ENCODE measurements at places on chromosomes 1 and 21.

GRCh38 chr1:181390410-181391077 is 92.8 kb upstream of the CACNA1E start:
- DNase-seq: no peak

DNA sequence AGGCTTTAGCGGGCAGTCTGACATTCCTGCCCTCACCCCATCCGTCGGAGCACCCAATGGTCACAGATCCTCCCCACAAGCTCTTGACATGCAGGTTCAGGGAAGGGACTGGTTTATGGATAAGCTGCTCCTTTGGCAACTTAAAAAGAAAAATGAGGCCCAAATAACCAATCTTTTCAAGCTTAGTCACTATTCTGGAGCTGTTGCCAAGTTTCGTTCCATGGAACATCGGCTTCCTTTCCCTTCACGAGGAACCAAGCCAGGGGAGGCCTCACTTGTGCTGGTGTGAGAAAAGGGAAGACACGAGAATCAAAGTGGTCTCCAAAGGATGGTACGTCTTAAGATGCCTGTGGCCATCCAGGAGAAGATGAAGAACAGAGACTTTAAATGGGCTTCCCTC is 46.1 kb upstream of the LPAR3 start:
- DNase-seq: no peak

- DNase-seq: no peak
These were observed 63.3 kb downstream of the PBX1 start for GRCh38 chr1:164622068-164622845.

DNA sequence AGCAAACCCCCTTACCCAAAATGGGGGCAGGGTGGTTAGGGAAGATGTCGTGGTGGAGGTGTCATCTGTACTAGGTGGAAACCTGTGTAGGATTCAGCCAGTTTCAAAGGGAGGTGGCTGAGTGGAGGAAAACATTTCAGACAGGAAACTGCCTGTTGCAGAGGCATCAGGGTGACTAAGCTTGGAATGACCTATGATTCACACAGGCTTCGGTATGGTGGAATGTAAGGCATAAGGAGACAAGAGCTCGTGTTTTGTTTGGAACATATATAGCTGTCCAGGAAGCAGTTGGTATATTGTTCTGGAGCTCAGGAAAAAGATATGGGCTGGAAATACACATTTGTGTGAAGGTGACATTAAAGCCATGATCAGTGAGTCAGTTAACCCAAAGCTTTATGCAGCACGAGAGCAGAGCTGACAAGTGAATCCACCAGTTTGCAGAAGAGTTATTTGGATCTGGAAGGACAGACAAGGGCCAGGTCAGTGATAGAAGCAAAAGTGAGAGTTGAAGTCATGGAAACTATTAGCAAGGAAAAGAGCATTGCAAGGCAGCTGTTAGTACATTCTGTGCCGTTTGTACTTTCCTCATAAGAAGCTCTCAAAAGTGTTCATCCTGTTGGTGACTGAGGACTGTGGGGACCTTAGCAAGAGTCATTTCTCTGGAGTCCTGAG is 12.2 kb downstream of the UTP25 start:
- peak; percentile 75 for DNase-seq

DNA sequence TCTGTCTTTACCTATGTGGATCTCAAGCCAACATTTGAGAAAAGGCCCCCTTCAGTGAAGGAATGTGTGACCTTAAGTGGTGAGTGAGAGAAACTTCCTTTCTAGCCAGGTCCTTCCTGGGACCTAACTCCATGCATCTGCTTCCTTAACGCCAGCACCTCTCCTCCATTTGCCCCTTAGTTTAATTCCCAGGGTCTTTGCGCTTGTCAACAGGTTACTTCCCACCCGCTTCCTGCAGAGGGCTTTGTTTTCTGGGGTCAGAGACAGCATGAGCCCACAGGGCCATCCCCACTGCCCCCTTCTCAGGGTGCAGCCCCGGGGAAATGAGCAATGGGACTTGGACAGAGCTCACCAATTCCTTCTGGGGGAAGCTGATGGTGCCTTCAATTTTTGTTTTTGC is 54.8 kb downstream of the EVA1C start:
- no peak for DNase-seq

DNA sequence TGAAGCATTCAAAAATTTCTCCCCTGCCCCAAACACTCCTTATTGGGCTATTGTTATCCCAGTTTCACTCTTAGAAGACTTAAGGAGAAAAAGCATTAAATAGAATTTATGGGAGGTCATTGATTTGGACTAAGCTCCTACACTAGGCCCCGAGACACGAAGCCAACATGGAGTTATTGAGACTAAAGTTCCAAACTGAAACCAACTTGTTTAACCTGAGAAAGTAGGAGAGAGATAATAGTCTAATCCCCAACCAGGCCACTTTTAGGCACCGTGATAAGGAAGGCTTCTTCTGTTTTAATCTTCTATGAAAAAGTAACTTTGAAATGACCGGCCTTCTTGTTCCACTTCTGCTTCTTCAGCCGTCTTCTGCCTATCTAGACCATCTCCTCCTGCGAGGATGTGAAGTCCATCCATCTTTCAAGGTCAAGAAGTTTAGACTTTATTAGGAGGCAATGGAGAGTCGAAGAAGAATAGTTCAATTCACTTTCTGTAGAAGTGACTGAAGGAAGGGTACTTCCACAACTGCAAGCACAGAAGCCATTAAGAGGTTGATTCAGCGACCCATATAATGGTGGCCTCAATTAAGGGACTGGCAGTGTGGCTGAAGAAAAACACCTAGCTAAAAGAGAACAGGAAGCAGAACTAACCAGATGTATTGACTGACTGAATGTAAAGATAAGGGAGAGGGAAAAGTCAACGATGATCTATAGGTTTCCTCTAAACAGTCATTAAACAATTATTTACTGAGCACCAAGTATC is 428.8 kb downstream of the SMYD3 start:
- no peak for DNase-seq

- DNase-seq: peak; percentile 50
These were observed 1.2 kb downstream of the SZRD1 start for GRCh38 chr1:16367968-16368890.

DNA sequence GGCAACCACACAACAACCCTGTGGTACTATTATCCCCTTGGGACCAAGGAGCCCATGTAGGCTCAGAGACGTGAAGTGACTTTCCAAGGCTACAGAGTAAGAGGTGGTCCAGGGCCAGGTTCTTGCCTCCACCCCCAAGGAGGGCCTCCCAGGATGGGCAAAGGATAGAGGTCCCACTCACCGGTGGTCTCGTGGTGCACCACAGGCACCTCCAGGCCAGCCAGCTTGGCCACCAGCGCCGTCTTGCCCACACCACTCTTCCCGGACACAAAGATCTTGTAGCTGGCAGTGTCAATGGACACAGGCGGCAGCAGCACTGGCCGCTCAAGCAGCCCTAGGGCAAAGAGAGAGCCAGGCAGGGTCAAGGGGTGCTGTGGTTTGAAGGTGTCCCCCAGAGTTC is 3.6 kb downstream of the CPLANE2 start:
- DNase-seq: no peak

GRCh38 chr21:38272215-38272614 is 15.4 kb downstream of the KCNJ15 start:
- DNase-seq: no peak

GRCh38 chr1:6086762-6087376 is 41.2 kb downstream of the KCNAB2 start:
- no peak for DNase-seq

DNA sequence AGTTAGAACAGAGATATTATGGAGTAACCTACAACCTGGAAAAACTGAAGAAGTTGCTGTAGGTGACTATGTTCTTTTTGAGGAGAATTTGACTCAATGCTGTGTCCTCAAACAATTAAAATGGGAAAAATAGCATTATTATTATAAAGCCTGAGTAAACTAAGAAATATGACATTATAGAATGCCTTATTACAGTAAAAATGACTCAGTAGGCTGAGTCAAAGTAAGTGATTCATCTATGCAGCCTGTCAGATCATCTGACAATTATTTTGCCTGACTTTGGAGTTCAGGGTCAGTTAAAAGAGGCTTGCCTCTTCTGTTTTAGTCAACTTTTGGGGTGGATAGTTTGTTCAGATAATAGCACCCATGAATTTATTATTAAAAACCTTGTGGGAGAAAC is 150.8 kb upstream of the PTGFR start:
- DNase-seq: peak; percentile 15

DNA sequence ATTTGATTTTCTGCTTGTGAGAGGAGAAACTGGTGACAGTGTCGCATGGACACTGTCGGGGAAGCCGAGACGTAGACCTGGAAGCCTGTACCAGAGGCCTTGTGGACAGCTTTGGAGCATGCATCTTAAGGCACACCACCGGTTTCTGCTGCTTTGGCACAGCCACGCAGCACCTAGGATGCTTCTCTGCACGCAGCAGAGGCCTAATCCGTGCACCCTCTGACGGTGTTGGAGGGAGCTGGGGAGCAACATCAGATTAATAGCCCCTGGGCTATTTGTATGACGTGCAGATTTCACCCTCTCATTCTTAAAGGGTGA is 30.3 kb downstream of the TEX35 start:
- no peak for DNase-seq

DNA sequence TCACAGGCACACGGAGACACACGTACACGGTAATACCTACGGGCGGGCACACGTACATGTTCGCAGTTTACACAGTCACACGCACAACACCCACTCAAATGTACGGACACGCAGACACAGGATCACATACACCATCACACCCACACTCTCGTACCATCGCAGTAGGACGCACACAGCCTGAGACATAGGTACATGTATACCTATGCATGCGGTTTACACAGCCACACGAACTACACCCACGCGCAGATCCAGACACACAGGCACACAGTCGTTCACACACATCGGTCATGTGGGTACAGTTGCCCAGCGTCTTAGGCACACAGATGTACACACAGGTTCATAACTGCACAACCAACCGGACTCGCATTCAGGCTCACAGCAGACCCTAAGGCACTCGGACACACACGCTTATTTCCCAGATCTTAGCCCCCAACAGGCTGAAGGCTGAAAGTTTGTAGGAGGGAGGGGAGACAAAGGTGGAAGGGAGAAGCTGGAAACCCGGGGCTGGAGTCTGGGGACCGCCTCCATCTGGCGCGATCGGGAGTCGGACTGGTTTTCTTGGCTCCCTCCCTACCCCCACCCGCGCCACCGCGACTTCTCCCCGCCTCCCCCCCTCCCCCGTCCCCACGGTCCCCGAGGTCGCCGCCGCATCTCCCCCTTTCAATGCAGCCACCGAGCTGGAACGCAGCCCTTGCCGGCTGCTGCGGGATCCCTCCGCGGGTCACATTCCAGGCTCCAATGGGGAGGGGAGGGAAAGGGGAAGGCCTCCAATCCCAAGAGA is 51.9 kb upstream of the SYNC start:
- DNase-seq: no peak

- no peak for DNase-seq
These were observed 126.8 kb downstream of the PLXNA2 start for GRCh38 chr1:208117409-208117808.

DNA sequence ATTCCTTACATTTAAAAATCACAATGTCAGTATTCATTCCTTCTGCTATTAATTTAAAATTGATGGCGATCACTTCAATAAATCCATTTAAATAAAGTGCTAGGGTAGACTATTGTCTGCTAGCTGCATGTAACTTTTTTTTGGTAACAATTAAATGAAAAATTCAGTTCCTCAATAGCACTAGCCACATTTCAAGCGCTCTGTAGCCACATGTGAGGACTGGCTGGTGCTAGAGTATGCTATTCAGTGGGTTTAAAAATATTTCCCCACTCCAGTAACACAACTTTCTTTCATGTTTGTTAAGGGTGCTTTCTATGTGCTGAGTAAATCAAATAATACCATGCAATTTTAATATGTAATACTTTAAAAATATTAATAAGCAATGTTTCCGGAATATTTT is 108.2 kb downstream of the LTN1 start:
- peak; percentile 35 for DNase-seq

DNA sequence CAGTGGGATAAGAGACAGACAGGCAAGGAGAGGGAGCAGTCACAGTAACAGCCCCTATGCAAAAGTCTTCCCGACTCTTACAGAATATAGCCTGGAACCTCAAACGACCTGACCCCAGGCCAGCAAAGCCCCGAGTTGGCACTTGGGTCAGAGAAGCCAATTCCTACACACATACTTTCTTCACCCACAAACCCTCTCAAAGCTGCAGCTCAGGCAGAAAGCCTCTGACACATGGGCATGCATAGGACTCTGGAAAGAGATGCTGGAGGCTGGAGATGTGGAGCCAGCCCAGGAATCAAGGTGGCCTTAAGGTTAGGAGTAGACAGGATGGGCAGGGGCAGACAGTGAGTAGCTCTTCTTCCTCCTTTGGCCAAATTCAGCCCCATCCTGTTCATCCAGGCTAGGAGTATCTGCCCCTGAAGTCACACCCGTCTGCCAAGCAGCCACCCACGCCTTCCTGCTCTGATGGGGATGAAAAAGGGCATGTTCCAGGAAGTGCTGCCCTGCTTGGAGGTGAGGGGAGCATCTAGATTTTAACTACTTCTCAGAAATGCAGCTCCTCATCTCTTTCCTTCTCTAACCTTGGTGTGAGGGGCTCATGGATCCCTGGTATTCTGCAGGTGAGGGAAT is 7.8 kb downstream of the SLC41A1 start:
- peak; percentile 23 for DNase-seq

- peak; percentile 91 for DNase-seq
These were observed 62.7 kb downstream of the SKI start for GRCh38 chr1:2290595-2291510.

- peak; percentile 30 for DNase-seq
These were observed 7.2 kb downstream of the MTARC2 start for GRCh38 chr1:220755309-220755708.

DNA sequence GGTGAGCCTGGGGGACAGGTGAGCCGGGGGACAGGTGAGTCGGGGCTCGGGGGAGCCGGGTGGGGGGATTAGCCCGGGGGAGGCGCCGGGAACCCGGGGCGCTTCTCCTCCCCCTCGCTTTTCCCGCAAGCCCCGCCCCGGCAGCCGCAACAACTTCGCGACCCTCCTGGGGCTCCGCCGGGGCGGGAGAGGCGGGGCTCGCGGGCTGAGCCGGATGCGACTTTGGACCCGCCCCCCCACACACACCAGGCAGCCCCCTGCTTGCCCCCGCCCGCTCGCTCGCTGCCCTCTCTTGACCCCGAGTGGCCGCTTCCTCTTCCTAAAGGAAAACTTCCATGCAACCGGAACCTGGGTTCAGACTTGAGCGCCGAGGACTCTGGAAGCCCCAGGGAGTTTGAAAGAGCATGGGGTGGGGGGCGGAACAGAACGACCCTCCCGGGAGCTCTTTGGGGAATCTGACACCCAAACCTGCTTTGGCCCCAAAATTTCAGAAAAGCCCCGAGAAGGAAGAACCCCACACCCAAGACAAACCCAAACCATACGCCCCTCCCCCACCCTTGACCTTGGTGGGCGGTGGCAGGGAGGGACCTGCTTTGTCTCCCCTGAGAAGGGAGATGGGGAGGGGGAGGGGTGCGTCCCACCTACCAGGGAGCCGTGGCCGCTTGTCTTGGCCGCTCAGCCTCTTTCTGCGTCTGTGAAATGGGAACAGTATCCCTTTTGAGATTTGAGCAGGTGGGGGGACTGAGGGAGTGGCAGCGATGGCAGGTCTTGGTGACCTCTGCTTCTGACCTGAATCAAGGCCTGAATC is 550 bp downstream of the ARHGEF16 start:
- DNase-seq: peak; percentile 48

DNA sequence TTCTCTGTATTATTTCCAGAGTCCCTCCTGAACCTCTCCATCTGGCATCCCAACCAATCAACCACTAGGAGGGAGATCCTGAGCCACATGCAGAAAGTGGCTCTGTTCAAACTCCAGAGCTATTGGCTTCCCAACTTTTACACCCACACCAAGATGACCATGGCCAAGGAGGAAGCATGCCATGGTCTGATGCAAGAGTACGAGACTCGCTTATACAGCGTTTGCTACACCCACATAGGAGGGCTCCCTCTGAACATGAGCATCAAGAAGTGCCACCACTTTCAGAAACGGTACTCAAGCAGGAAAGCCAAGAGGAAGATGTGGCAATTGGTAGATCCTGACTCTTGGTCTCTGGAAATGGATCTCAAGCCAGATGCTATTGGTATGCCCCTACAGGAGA is 23.6 kb downstream of the RGSL1 start:
- DNase-seq: peak; percentile 84

Measured in suppressor macrophage (primary cell).